ENCODE measurements at places on chromosomes 6 and 20.

DNA sequence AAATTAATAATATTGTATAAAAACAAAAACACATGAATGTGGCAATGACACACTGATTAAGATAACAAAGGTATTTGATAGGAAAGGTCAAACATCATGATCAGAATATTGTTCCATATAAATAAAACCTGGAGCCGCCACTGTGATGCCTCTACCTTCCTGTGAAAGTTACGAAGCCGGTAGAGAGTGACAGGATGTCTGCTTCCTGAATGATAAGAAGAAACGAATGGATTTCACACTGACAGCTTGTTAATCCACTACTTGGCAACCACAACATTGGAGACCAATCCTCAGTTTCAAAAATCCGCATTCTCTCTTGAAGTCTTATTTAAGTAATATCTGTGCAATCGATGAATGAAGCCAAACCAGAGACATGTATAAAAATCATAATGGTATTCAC is 315.1 kb downstream of the HDGFL1 start:
- DNase-seq = no peak

DNA sequence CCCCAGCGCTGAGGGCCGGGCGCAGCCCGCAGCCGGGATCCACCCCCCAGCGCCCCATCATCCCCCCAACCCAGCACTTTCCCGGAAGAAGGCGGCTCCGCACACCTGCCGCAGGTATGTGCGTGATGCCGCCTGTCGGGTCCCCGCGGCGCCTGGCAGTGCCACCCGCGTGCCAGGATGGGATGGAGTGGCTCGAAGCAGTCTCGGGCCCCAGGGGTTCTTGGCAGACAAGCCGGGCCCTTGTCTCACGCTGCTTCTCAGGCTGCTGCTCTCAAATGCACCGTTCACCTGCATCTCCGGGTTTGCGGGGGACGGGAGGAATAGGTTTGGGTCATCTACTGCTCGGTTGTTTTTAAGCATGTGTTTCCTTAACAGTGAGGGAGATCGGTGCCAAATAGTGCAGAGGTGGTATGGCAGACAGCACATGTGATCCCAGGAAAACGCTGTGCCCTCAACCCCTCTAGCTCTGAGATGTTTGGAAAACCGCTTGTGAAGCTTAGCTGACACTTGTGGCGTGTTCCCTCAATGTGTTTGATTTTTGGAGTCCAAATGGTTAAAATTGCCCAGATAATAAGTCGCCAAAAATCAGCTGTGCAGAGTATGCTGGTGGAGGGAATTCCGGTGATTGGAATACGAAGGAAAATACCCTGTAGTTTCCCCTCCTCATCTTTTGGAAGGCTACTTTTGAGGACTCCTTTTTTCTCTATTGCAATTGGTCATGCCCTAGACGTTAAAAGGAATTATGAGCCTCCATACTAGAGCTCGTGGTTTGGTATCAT is 926 bp downstream of the MYLIP start:
- peak; percentile 42 for DNase-seq

- DNase-seq = no peak
These were observed 1196.7 kb upstream of the CITED2 start for GRCh38 chr6:140571145-140571544.

DNA sequence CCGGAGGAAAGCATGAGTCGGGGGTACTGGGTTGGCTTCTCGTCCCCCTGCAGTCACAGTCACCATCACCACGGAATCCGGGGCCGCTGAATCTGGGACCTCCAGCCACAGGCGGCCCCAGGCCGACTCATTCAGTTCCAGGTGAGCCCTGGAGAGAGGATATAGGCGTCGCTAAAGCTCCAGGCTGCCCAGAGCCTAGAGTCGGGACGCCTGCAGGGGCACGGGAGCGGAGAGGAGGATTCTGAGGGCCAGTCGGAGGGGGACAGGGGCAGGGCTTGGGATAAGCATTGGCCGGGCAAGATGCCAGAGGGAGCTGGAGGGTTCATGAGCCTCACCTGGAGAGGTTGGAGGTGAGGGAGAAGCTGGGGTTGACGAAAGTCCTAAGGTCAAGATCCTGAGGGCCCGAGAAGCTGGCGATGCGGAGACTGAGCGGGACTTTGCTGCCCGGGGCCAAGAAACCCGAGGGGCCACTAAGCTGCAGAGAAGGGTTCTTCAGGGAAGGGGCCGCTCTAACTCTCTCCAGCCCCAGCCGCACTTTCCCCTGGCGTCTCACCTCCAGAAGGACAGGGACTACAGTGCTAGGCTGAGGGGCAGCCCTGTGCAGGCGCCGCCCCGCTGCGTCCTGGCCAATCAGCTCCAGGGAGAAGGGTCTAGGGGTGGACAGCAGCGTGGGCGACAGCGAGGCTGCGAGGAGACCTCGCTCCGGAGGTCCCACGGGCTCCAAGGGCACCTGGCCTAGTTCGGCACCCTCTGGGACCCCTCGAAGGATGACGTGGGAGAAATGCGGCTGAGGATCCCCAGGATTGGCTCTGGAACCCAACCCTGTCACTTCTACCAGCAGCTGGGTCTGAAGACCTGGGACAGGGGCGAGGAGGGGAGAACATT is 3.7 kb downstream of the SAPCD1 start:
- DNase-seq = no peak

DNA sequence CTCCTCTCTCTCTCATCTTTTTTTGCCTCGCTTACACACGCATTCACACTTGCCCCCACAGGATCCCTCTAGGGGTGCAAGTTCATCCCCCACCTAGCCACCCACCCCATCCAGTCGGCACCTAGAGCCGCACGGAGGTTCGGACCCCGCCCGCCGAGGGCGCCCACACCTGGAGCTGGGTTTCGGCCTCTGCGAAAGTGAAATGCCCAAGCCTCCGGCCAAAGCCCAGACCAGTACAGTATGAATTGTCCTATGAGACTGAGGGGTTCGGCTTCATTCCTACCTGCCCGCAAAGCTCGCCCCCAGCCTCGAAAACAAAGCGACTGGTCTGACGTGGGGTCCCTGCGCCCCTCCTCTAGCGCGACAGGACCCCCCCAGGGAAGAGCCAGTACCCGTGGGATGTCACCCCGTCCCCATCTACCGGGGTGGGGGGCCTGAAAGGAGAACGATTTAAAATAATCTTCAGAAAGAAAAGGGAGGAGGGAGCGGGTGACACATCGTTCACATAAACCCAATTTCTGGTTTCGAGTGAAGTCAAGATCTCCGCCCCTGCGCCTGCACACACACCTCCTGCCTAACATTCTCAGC is 1.5 kb downstream of the TFAP2A start:
- DNase-seq = no peak

- no peak for DNase-seq
These were observed 21.4 kb downstream of the SYCP2L start for GRCh38 chr6:10908228-10908627.

DNA sequence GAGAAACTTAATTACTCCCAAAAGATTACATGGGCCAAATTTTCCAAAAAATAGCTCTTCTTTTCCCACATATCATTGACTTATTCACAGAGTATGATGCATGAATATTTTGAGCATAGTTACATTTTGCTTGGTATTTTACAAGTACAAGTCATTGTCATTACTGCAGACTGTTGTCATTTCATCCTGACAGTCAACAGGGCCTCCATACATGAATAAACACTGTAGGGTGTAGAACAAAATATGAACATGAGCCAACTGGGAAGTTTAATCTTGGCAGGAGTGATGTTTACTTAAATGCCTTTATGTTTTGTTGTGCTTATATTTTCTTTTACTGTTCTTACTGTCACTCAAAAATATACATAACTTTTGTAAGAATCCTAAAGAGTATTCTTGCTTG is 340.7 kb downstream of the ADGRB3 start:
- no peak for DNase-seq

GRCh38 chr6:122264557-122264956 is 134.9 kb upstream of the HSF2 start:
- no peak for DNase-seq

GRCh38 chr6:36847152-36847551 is 7.9 kb upstream of the CPNE5 start:
- DNase-seq = no peak

Measured in foreskin keratinocyte (primary cell).